Gastrocnemius medialis (tissue), 4 donors: ENCODE measurements at places on chromosomes 3 and 15.

DNA sequence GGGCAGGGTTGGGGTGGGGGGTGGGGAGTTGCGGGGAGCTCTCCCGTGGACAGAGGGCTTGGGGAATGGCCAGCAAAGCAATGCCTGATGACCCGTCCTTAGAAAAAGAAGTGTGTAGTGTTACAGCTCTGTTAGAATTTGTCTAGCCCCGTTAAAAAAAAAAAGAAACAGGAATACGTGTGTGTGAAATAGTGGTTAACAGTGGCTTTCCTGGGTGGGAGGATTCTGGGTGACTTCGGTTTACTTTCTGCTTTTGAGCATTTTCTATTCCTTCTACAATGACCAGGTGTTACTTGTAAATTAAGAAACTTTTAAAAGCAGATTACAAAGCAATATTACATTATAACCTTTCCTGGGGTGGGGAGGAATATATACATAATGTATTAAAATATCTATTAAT is 25.0 kb downstream of the H1-8 start:
- no peaks in the 10 kb centered on the region for H3K4me1 ChIP-seq
- H3K27me3 ChIP-seq: no peaks in the 10 kb centered on the region
- DNase-seq: no peak

DNA sequence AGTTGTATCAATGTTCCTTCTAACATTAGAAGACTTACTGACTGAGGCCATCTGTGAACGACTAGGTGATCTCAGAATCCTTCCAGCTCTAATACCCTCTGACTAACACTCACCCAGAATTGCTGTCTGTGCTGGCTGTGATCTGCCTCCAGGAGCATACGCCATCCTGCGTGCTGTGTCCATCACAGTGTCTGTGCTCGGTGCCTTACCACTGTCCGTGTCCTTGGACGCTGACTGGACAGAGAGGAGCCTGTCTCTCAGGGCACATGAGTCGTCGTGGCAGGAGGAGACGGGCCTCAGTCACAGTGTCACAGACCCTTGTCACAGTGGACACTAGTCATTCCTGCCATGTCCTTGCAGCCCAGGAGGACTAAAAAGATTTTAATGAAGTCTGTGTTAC is 83.1 kb downstream of the LMLN start:
- no peaks in the 10 kb centered on the region for H3K4me1 ChIP-seq
- H3K27me3 ChIP-seq: no peaks in the 10 kb centered on the region
- no peaks in the 10 kb centered on the region for H3K36me3 ChIP-seq
- DNase-seq: no peak

GRCh38 chr3:63933459-63933858 is 21.3 kb upstream of the SCAANT1 start:
- no peaks in the 10 kb centered on the region for H3K27me3 ChIP-seq
- peaks cover 35% of the 10 kb centered on the region for H3K4me1 ChIP-seq
- H3K27ac ChIP-seq: peak overlapping the region; percentile 59
- H3K4me3 ChIP-seq: no peak overlapping the region
- no peak for DNase-seq

- no peak for DNase-seq
- peaks cover 24% of the 10 kb centered on the region for H3K36me3 ChIP-seq
- H3K4me3 ChIP-seq: no peak overlapping the region
- peaks cover 11% of the 10 kb centered on the region for H3K4me1 ChIP-seq
- H3K27ac ChIP-seq: no peak overlapping the region
These were observed 12.9 kb downstream of the C15orf62 start for GRCh38 chr15:40782609-40783227.

- no peak for DNase-seq
- peaks cover 11% of the 10 kb centered on the region for H3K4me1 ChIP-seq
- H3K4me3 ChIP-seq: no peak overlapping the region
- no peaks in the 10 kb centered on the region for H3K27me3 ChIP-seq
- H3K36me3 ChIP-seq: no peaks in the 10 kb centered on the region
These were observed 138.5 kb upstream of the ANKRD28 start for GRCh38 chr3:15936312-15936711.

DNA sequence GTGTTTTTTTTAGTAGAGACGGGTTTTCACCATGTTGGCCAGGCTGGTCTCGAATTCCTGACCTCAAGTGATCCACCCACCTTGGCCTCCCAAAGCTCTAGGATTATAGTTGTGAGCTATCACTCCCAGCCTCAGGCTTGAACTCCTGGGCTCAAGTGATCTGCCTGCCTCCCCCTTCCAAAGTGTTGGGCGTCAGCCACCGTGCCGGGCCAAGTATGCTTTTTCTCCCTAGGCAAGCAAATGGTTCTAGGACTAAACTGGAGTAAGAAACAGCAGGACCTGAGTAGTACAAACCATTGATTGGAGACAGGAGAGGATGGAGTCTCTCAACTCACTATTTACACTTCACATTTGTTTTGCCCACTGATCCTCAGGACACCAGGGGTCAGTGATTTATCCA is 4.6 kb upstream of the PTPN9 start:
- H3K4me3 ChIP-seq: no peak overlapping the region
- no peak overlapping the region for H3K27ac ChIP-seq
- no peaks in the 10 kb centered on the region for H3K27me3 ChIP-seq
- no peak for DNase-seq

- no peaks in the 10 kb centered on the region for H3K4me1 ChIP-seq
- no peaks in the 10 kb centered on the region for H3K27me3 ChIP-seq
- no peak overlapping the region for H3K27ac ChIP-seq
- H3K4me3 ChIP-seq: no peak overlapping the region
These were observed 7.2 kb upstream of the CD47 start for GRCh38 chr3:108098003-108098370.

- H3K36me3 ChIP-seq: no peaks in the 10 kb centered on the region
- H3K4me3 ChIP-seq: no peak overlapping the region
- H3K27ac ChIP-seq: no peak overlapping the region
- H3K4me1 ChIP-seq: no peaks in the 10 kb centered on the region
- DNase-seq: peak; percentile 53
- H3K27me3 ChIP-seq: no peaks in the 10 kb centered on the region
These were observed 11.4 kb downstream of the GPR87 start for GRCh38 chr3:151305060-151305774.

GRCh38 chr3:157981819-157982218 is 124.4 kb downstream of the SHOX2 start:
- no peak overlapping the region for H3K27ac ChIP-seq
- H3K27me3 ChIP-seq: no peaks in the 10 kb centered on the region
- H3K4me1 ChIP-seq: no peaks in the 10 kb centered on the region
- no peak for DNase-seq
- no peaks in the 10 kb centered on the region for H3K36me3 ChIP-seq
- no peak overlapping the region for H3K4me3 ChIP-seq

DNA sequence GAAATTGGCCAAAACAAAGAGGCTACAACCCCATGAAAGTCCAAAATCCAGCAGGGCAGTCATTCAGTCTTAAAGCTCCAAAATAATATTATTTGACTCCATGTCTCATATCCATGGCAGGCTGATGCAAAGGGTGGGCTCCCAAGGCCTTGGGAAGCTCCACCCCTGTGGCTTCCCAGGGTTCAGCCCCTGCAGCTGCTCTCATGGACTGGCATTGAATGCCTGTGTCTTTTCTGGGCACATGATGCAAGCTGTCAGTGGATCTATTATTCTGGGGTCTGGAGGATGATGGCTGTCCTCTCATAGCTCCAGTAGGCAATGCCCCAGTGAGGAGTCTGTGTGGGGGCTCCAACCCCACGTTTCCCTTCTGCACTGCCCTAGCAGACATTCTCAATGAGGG is 81.8 kb downstream of the ZMAT3 start:
- no peak overlapping the region for H3K27ac ChIP-seq
- no peaks in the 10 kb centered on the region for H3K36me3 ChIP-seq
- H3K4me3 ChIP-seq: no peak overlapping the region
- no peaks in the 10 kb centered on the region for H3K27me3 ChIP-seq
- no peak for DNase-seq
- no peaks in the 10 kb centered on the region for H3K4me1 ChIP-seq

- peaks cover 43% of the 10 kb centered on the region for H3K4me1 ChIP-seq
- DNase-seq: no peak
- peak overlapping the region; percentile 96 for H3K27ac ChIP-seq
- no peak overlapping the region for H3K4me3 ChIP-seq
These were observed 15.0 kb downstream of the BHLHE40 start for GRCh38 chr3:4994144-4994730.
